Stimulated activated CD8-positive, alpha-beta memory T cell treated with anti-CD3 and anti-CD28 coated beads, Interleukin-4, amount 100 ng/mL, for 1 hour (primary cell): ENCODE measurements at places on chromosomes 7 and 10.
A peak's percentile ranks its signal among the peaks of the same experiment; 100 is the strongest.

DNA sequence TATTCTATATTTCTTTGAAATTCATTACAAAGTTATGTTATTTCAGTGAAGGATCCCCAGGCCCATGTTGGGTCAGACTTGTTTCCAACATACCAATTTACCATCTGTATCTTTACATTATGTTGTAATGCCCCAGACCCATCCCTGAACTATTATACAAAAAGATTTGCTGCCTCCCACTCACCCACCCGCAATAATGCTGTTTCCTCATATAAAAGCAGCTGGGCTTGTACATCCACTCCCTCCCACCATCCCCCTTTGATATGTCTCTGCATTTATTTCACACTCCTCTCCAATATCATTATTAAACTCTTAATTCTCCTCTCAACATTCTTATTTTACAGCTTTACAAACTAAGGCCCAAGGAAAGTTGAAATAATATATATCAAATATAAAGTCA lies 153.7 kb downstream of the DOCK4 start:
- no peak for DNase-seq

DNA sequence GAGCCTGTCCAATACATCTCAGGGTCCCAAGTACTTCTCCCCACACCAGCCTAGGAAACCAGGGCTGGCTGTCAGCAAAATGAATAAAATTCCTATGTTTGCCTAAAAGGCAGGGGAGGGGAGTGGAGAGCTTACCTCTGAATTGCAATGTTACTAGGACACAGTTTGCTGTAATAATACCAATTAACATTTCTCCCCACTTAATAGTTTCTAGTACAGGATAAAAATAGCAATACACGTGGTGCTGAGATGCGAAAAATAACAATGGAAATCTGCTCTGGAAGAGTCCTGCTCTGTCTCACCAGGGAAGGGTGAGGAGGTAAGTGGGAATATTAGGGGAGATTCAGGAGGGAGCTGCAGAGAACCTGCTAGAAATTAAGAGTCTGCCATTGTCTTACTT lies 112.3 kb downstream of the PLXNA4 start:
- no peak for DNase-seq

GRCh38 chr7:106520962-106521514 lies 139.9 kb downstream of the CCDC71L start:
- no peak for DNase-seq

- DNase-seq, result no peak
These were observed 53.8 kb downstream of the ST7 start for GRCh38 chr7:117006907-117007684.

DNA sequence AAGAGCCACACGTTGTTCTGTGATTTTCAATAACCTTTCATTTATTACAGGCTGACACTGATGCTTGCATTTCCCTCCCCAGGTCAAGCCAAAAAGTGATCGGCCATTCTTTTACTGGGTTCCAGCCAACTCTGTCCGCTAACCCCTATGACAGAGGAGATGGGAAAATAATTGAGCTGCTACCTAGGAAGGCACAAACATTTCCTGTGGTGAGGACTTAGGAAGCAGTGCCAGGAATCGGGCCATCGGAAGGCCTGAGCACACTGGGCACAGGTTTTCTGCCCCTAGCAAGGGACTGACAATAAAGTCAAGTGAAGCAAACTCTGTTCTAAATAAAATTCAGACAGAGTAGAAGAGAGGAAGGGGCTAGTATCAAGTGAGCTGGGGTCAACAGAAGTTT lies 313.0 kb upstream of the AOAH start:
- DNase-seq, result no peak

GRCh38 chr7:132162556-132163144 lies 413.6 kb downstream of the PLXNA4 start:
- DNase-seq, result no peak

DNA sequence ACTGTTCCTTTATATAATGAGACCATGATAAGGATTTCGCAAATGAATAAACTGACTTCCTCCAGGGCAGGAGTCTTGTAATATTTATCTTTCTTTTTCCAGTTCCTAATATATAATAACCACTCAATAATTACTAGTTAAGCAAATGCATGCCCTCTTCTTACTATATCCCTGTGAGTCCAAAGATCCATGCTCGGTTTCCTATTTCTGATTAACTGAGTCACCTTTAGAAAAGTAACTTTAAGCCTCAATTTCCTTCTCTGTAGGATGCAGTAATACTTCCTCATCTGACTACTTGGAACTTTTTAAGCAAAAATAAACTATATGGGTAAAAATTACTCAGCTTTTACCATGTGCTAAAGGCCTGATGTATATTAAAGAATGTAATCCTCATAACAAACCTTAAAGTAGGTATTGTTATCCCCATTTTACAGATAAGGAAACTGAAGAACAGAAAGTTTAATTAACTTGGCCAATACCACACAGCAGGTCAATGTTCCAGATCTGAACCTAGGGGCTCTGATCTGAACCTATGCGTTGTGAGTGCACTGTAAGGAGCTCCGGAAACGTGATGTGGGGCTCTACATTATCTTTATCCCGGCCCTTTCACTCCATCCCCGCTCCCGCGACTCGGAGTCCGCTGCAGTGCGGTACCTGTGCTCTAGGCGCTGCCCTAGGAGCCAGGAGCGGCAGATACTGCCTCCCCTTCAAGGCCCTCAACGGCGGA lies 458 bp downstream of the COX15 start:
- no peak for DNase-seq

GRCh38 chr7:146659732-146660131 lies 543.1 kb downstream of the CNTNAP2 start:
- no peak for DNase-seq

- DNase-seq, result no peak
These were observed 86.8 kb upstream of the KMT2C start for GRCh38 chr7:152522571-152523067.

DNA sequence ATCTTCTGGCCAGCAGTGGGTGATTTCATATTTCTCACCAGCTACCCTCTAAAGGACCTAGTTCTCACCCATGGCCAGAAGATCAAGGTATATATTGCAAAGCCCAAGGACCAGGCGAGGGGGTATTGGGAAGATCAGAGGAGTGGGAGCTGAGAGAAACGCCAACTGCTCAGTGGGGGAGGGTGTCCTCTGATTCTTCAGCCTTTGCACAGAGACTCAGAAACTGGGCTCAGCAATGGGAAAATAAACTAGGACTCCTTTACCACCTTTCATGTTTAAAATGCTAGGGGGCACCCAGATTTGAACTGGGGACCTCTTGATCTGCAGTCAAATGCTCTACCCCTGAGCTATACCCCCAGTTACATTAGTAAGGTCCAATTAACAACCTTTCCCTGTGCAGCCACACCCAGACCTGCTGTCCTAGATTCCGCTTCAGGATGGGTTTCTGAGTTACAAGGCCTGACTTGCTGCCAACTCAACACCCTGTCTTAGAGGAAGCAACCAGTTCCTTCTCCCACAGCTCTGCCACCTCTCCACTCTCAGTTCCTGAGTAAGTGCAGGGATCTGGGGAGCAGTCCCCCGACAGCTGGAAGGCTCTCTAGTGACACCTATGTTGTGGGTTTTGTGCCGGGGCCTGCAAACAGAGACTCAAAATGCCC lies 93.5 kb downstream of the ZNF783 start:
- no peak for DNase-seq

DNA sequence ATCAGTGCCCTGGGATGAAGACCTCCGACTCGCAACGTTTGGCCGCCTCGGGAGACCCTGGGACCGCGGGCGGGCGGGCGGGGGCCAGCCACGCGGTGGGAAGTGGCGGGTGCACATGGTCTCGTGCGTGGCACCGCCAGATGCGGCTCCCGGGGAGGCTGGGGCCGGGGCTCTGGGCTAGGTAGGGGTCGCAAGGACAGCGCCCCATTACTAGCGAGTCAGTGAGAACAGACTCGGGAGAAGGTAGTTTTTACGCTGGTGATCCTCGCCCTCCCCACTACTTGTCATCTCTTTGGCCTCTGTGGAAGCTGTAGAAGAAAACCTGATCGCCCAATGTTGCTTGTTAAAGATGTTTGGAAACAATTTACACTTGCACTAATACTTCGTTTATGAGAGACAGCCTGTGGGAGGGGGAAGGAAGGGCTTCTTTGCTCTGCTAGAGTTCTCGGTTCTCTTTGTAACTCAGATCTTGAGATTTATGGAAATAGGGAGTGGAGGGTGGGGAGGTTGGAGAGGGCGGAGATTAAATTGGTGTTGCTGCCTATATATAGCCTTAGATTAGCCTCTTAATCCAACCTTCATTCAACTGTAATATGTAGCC lies 591 bp downstream of the BZW2 start:
- no peak for DNase-seq

DNA sequence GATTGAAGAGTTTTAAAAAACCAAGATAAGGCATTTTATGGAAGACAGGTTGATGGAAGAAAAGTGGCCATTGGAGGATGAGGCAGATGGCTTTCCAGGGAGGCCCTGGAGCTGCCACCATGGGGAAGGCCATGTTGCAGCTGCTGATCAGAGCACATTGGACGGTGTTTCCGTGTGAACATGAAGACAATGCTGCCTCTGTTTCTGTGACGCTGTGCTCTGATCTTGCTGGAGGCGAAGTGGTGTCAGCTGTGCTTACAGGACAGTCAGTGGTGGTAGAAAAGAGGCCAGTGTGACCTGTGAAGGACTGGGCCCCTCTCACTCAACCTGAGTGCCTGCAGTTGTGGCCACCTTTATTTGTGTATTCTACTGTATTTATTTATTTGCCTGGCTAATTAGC lies 132.9 kb downstream of the FAM204A start:
- no peak for DNase-seq

- DNase-seq, result no peak
These were observed 36.7 kb downstream of the MTERF1 start for GRCh38 chr7:91843831-91844230.

GRCh38 chr7:28847176-28847575 lies 111.0 kb downstream of the TRIL start:
- DNase-seq, result no peak

DNA sequence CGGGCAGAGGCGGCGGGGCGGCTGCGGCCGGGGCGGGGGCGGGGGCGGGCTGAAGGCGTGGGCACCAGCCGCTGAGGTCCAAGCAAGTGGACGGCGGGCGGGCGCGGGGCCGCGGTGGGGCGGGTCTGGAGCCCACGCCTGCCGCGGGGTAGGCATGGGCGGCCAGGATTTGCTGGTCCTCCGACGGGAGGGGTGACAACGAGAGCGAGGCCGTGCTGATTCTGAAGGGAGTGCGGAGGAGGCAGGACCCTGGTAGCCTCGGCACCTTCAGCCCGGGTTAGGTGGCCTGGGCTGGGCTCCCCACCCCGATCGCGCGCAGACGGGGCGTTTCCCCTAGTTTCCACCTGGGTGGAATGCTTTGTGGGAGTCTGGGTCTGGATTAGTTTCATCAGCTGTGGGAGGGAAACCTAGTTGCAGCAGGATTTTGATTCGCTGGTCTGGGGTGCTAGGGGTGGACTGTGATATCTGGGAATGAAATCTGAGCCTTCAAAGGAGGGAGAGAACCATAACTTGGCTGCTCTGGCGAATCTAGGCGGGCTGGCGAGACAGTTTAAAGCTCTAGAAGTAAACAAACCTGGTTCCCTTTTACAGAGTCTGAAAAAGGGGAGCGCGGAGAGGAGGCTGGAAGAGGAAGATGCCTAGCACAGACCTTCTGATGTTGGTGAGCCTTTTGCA lies 609 bp downstream of the SGPL1 start:
- DNase-seq, result peak; percentile 3

DNA sequence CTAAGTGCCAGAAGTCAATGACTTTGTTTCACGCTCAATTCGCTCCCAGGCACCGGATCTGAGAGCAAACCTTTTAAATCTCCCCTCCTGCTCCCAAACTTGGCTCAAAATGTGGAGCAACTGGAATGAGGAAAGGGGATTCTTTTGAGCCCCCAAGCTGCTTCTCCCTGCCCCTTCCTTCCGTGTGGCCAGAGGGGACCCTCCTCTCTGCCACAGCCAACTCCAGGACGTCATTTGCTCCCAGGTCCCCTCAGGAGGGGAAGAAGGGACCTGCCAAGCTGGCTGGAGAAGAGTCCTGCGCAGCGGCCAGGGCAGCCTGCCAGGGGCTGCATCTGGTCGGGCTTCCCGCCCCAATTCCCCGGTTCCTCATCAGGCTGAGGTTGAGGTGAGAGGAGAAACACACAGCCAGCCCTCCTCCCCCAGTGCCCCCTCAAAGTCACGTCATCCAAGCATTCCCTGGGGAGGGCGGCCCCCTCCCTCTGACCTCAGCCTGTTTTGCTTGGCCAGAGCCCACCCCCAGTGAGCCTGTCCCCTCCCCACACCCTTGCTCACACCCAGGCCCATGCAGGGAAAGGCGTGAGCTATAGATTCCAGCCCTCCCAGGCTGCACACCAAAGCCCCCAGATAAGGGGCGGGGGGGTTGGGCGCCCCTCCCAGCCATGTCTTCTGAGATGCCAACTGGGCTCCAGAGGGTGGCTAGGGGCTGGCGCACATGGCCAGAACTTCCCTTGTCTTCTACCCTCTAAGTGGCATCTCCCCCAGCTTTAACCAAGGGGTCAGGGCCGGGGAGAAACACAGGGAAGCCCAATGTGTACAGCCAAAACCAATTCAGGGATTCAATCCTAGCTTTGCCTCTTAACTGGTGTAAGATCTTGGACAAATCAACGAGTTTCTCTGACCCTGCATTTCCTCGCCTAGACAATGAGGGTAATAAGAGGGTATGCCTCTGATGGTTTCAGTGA lies 35.0 kb downstream of the SH3PXD2A start:
- DNase-seq, result no peak

DNA sequence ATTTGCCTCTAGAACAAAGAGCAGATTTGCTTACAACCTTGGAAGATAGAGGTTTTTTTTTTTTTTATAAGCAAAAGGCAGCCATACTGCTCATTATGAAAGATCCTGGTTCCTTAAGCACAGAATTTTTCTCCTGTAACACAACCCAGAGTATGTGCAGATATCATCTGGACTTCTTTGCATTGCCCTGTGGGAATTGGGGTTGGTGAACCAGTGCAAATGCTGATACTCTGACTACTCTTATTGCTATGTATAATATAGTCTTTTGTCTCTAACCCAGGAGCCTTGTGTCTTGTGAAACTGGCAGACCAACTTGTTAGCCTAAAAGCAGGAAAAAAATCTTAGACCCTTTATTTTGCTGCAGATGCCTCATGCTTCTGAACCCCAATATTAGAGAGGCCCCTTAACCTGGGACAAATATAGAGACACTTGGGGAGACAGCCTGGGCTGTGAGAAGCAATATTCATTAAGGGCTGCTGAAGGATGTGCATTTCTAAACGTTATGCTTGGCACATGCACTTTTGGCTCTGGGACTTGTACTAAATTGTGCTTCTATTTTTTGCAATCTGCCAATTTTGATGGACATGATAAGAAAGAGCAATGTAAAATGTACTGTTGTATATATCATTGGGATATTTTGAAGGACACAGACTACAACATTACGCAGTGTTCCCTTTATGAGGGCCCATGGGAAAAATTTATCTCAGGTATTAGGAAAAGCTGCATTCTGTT lies 78.9 kb downstream of the ANLN start:
- no peak for DNase-seq
